Liver (tissue), 10 donors: ENCODE measurements at places on chromosomes 5 and 9. TPM values are rescaled to one million over a fixed set of nuclear protein-coding genes. Genes with fewer than 3 reads are reported as not detected.

- DNase-seq = no peak
Observed at GRCh38 chr9:96022445-96023051, 147.1 kb downstream of the ERCC6L2 start.

DNA sequence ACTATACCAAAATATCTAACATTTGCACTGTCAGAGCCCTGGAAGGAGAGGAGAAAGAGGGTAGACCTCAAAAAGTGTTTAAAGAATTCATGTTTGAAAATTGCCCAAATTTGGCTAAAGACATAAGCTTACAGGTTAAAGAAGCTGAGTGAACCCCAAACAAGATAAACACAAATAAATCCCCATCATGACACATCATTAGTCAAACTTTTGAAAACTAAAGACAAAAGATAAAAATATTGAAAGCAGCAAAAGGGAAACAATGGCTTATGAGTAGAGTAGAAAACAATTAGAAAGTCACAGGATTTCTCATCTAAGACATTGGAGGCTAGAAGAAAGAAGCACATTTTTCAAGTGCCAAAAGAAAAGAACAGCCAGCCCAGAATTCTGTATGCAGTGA is 6.1 kb upstream of the UBLCP1 start:
- DNase-seq = no peak

GRCh38 chr5:142375944-142376411 is 51.2 kb upstream of the SPRY4 start:
- DNase-seq = no peak

GRCh38 chr9:16131264-16131663 is 578.4 kb downstream of the CCDC171 start:
- DNase-seq = no peak

GRCh38 chr9:87062746-87063145 is 115.4 kb upstream of the GAS1 start:
- no peak for DNase-seq

DNA sequence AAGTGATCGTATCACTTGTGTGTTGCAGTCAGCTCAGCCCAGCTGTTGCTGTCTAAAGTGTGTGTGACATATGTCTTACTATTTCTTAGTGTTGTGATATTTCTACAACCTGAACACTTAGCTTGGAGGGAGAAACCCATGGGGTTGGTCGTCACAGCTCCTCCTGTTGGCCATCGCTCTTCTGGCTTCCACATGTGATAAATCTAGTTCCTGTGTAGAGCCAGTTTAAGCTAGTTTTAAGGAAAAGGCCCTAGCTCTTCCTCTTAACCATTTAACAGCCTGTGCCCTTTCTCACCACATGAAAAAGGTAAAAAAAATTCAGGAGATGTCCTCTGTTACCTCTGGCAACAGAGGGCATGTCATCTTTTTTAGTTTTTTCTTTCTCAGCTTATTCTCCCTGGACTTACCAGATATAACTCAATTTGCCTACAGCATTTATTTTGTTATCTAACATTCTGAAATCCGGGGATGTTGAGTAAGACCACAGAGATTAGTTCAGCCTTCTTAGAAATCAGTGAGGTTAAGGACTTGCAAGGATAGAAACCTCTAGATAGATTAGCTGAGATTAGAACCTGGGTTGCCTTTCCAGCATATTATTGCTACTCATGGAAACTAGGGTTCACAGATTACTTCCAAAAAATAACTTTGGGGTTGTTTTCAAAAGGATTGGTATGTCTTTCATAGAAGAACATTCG is 100.4 kb downstream of the GAPVD1 start:
- no peak for DNase-seq

- no peak for DNase-seq
Observed at GRCh38 chr9:13900449-13900848, 413.5 kb downstream of the NFIB start.

- no peak for DNase-seq
Observed at GRCh38 chr5:105230516-105231157, 1668.0 kb upstream of the NUDT12 start.

Gene SPATA31A3
- total RNA-seq = not detected

Gene CTSV
- total RNA-seq = 0.42 TPM
